ENCODE measurements at places on chromosomes 16 and 17.

DNA sequence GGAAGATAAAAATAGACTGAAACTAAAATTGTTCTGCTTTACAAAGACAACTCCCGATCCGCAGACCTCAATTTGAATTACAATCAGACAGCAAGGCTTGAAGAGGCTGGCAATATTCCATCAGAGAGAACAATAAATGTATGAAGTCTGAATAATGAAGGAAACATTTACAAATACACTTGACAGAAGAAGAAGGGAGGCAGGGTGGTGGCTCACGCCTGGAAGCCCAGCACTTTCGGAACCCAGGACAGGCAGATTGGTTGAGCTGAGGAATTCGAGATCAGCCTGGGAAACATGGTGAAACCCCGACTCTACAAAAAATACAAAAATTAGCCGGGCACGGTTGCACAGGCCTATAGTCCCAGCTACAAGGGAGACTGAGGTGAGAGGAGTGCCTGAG is 14.6 kb downstream of the ODF4 start:
- no peak for DNase-seq

- no peak for DNase-seq
Observed at GRCh38 chr16:2596747-2597559, 59.1 kb downstream of the PDPK1 start.

DNA sequence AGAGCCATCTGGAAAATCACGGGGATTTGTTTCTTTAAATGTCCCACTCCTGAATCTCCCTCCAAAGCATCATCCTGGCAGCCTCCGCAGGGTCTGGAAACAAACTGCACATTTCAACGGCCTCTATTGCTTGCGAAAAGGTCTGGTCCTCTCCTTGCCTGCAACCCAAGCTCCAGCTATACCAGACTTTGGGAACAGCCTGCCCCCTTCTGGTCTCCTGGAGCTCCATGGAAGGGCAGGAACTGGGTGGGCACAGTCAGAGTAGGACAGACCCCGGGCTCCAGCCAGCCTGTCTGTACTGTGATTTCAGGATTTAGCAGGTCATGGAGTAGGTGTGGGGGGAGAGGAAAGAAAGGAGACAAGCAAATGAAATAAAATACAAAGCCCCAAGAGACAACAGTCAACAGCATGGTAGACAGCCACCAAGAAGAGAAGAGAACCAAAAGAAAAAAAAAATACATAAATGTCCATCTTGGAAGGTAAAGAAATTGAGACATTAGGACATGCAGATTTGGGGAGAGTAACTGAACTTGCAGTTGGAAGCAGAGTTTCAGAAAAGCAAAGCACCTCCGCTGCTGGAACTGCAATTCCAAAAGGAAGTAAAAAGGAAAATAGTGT is 2.7 kb downstream of the XYLT1 start:
- peak; percentile 17 for DNase-seq

DNA sequence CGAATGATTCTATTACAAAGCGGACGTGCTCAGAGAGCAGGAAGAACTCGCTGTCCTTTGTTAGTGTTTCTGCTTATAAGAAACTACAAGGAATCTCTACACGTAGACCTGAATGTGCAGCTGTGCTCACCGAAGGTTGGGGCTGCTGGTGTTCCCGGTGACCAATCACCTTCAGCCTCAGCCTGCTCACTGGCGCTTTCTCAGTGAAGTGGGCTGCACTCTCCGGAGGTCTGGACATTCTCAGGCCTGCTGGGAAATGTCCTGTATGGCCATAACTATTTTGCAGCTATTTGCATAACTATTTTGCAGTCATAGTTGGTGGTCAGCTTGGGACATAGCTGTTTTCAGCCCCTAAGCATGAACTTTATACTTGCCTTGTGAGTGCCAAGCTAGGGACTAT is 9.7 kb upstream of the CIAO3 start:
- DNase-seq, result no peak

GRCh38 chr16:4098501-4098900 is 17.7 kb downstream of the ADCY9 start:
- DNase-seq, result peak; percentile 40

DNA sequence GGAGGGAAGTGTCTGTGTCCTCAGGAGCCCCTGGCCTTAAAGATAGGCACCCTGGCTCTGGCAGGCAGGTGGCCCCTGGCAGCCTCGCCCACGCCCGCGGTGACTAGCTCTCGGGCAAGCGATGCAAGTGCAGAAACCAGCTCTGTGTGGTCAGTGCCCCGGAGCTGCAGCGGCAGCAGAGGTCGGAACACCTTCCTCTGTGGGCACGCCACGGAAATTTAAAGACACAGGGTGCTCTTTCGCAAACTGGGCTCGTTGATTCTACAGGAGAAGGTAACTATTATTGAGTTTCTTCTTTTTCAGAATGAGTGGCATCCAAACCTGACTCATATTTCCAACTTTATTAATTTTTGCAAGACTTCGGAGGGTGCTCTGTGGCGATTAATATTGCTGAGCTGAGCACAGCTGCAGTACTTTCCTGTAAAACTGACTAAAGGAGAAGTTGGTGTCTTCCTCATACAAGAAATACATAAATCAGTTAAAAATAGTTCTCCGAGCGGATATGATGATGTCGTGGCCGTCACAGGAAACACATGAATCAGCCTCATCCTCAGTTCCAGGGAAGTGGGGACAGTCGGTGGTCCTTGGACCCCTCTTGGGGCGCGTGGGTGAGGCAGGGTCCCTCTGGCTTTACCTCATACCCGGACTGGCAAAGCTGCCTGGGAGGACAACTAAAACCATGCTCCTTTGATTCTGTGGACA is 120.2 kb downstream of the METRNL start:
- peak; percentile 61 for DNase-seq

- DNase-seq, result no peak
Observed at GRCh38 chr17:36069136-36069535, 5.1 kb downstream of the CCL18 start.

DNA sequence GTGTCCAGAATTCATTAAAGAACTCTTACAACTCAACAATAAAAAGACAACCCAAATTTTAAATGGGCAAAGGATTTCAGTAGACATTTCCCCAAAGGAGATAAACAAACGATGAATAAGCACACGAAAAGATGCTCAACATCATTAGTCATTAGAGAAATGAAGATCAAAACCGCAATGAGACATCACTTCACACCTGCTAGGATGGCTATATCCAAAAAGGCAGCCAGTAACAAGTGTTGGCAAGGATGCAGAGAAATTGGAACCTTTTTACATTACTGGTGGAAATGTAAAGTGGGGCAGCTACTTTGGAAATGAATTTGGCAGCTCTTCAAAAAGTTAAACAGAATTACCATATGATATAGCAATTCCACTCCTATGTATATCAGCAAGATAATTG is 42.0 kb downstream of the PITPNM3 start:
- DNase-seq, result no peak

- no peak for DNase-seq
Observed at GRCh38 chr16:23535901-23536300, 21.2 kb downstream of the EARS2 start.

GRCh38 chr17:40230670-40231069 is 11.6 kb downstream of the WIPF2 start:
- DNase-seq, result no peak

DNA sequence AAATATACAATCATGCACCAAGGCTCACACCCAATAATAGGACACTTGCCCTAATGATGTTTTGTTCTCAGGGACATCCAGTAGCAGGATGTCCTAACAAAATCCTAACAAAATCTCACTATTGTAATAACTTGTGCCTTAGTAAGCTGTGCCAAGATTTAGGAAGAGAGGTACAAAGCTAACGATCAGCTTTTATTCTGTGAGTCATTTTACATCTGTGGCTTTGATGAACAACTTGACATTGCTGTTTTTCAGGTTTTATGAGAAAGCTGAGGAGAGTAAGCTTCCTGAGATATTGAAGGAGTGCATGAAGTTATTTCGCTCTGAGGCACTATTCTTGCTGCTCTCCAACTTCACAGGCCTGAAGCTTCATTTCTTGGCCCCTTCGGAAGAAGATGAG is 18.9 kb downstream of the OGFOD1 start:
- no peak for DNase-seq

- no peak for DNase-seq
Observed at GRCh38 chr17:10357768-10358167, 15.0 kb downstream of the MYH13 start.

DNA sequence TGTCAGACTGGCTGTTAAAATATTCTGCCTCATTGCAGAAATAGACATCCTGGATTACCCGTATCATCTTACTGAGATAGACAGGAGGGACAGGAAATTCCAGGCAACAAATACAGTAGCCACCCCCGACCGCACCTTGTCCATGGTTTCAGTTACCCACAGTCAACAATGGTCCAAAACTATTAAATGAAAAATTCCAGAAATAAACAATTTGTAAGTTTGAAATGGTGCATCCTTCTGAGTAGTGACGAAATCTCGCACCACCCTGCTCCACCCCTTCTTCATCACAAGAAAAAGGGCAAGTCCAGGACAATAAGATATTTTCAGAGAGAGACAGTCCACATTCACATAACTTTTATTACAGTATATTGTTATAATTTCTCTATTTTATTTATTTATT is 23.6 kb upstream of the PRSS54 start:
- no peak for DNase-seq

GRCh38 chr16:11079652-11080187 is 135.4 kb downstream of the CLEC16A start:
- DNase-seq, result peak; percentile 56

- no peak for DNase-seq
Observed at GRCh38 chr17:8861495-8862181, 5.8 kb downstream of the PIK3R6 start.

DNA sequence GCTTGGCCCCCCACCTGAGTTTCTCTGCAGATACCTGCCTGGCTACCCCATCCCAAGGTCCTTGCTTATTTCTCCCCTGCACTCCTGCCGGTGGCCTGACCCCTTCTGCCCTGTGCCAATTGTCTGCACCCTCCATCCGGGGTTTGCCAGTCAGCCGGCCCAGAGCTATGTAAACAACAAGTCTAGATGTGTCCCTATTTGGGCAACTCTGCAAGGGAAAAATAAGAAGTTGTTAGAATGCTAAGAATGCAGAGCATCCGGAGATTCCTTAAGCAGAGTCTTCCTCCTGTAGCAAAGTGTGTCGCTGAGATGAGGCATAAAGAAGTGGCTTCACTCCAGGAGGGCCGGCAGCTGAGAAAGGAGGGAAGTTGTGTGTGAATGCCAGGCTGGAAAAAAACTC is 46.6 kb downstream of the RGS9 start:
- DNase-seq, result peak; percentile 52

DNA sequence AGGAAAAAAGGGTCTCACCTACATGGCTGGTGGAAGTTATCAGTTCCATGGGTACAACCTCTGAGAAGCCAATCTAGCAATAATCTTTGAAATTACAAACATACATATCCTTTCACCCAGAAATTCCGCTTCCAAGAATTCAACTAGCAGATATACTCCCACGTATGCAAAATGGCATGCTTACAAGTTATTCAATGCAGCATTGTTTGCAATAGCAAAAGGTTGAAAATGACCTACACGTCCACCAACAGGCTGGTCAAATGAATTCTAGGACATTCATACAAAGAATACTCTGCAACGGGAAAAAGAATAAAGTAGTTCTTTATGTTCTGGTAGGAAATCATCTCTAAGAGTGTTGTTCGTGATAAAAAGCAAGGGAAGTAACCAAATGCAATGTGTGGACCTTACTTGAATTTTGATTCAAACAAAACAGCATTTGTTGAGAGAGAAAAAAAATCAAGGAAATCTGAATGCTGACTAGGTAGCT is 63.7 kb upstream of the NLK start:
- DNase-seq, result no peak

DNA sequence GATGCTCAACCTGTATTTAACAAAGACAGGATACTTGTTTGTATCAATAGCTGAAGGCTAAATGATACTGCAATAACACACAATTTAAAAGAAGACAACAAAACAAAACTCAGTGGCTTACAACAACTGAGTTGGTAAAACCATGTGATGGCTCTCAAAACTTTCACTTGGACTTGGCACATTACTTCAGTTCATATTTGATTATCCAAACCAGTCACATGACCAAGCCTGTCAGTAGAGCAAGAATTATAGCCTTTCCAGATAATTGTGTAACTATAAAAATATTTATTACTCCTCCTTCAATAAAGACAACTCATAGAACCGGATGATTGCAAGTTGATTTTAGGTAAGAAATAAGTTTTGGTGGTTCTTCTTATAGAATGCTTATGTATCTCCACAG is 56.8 kb downstream of the NQO1 start:
- no peak for DNase-seq

DNA sequence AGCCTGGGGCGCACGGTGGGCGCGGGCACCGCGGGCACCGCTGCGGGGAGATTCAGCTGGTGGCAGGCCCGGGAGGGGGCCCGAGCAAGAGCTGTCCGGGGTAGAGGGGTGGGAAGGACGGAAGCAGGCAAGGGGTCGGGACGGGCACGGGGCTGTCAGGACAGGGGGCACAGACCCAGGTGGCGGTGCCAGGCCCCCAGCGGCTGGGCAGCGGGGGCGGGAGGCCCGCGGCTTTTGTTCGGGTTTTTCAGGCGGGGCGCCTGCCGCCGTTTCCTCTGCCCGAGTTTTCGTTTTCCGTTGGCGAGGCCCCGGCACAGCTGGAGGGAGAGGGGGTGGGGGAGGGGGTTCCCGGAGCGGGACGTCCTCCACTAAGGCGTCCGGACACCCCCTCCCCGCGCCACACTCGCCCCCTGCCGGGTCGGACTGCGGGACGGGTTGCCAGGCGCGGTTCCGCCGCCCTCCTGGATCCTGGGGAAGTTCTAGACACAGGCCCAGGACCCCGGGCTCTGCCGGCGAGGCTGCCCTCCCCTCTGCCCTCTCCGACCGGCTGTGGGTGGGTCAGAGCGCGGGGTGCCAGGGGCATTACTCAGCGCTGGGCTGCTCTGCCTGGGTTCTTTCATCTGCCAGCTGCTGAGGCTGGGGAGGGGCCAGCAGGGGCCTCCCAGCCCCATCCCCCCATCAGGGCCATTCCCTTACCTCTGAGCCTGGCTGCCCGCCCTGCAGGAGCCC is 543 bp downstream of the ARHGAP23 start:
- DNase-seq, result no peak

DNA sequence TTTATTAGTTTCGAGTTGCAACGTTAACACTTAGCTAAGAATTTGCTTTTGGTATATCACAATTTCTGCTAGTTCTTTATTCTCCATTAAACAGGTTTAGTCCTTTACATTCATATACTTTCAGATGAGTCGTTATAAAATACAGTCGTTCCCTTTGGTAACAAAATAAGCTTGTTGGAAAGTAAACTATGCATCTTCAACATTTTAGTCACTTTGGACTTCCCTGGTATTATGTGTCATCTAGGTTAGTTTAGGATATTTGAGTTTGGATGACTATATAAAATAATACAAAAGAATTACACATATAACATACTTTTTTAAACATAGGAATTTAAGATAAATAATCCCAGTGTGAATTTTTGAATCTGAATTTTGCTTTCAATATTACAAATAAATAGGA is 351.5 kb downstream of the BCAS3 start:
- no peak for DNase-seq

GRCh38 chr17:39626171-39627046 is at the start of gene PPP1R1B:
PPP1R1B (plus strand) TSS chr17:39626952; CDS start chr17:39627393, 441 bp downstream.
- DNase-seq, result no peak

GRCh38 chr17:82887255-82888164 is 47.7 kb upstream of the ZNF750 start:
- DNase-seq, result no peak

DNA sequence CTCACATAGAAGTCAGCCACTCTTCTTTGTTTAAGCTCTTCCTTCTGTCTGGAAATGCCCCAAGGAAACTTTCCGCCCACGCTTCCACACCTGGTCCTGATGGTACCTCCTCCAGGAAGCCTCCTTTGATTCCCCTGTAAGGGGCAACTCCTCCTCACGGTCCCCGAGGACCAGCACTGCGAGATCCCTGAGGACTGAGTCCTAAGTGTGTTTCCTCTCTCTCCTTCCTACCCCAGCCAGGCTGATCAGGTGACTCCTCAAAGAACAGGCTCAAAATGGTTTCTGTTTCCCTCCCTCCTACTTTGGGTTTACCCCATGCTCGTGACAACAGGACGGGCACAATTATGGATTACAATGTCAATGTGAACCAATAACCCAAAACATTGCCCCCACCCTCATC is 63.0 kb upstream of the MED9 start:
- DNase-seq, result no peak
